ENCODE measurements at places on chromosomes 1 and 21. TPM values are rescaled to one million over a fixed set of nuclear protein-coding genes. Genes with fewer than 3 reads are reported as not detected.
A peak's percentile ranks its signal among the peaks of the same experiment; 100 is the strongest.

- DNase-seq = no peak
Observed at GRCh38 chr1:1625824-1626206, 6.2 kb upstream of the MMP23B start.

GRCh38 chr1:162138599-162139181 is 69.2 kb downstream of the NOS1AP start:
- no peak for DNase-seq

DNA sequence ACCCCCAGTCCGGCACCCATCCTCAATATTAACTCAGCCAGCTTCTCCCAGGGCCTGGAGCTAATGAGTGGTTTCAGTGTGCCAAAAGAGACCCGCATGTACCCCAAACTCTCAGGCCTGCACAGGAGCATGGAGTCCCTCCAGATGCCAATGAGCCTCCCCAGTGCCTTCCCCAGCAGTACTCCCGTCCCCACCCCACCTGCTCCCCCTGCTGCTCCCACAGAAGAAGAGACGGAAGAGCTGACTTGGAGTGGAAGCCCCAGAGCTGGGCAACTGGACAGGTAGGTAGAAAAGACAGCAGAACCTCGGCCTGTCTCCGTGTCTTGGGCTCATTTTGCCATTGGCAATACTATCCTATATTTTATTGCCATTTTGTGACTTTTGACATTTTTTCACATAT is 45.4 kb upstream of the IPO9 start:
- DNase-seq = no peak

GRCh38 chr1:170369000-170369399 is 163.0 kb upstream of the GORAB start:
- no peak for DNase-seq

GRCh38 chr21:37367336-37367702 is 746 bp downstream of the DYRK1A start:
- DNase-seq = no peak

DNA sequence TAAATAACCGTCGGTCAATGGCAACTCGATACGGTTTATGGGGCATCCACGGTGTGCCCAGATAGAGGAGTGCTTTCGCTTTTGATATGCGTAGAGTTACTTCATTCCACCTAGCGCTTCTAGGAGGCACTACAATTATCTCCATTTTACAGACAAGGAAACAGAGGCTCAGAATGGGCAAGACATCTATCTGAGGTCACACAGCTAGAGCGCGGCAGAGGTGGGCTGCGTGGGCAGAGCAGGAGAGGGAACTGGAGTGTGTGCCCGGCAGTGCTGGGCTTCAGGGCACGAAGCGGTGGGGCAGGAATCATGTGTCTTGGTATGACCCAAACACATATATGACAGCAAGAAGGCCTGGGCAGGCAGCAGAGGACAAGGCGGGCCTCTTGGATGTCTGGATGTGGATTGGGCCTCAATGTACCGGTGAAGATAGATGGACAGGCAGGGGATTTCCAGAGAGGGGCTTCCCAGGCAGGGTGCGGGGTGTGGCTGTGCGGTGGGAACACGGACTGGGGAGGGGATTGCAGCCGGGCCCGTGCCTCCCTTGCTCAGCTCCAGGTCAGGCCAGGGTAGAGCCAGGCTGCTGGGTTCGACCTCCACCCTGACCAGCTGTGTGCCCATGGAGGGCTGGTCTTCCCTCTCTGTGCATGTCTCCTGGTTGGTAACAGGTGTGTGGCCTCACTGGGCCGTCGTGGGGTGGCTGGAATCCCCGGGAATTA is 21.2 kb downstream of the TP73 start:
- no peak for DNase-seq

DNA sequence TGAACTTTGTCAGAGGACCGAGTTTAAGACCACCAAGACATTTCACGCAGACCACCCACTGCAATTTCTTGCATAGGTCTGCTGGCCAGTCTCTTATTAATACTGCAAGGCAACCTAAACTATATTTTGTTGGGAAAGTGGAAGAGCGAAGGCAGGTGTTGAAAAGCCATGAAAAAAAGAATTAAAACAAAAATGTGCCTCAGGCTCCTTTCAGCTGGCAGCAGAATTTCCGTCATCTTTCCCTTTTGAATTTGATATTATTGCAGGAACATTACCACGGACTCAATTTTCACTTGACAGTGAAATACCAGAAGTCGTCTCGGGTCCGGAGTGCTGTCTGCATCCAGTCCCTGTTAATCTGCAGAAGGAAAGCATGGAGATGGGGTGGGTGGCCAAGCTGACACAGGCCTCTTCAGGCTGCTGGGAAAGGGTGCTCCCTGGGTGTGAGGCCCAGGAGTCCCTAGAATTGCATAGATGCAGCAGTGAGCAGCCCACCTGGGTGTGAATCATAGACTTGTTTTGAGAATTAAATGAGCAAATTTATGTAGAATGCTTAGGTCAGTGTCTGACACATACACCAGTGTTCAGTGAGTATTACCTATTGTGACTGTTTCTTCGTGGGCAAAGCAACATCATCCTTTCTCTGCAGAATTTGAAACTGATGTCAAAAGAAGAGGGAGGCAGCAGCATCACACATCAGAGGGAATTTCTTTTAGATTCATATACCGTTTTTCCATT is 150.7 kb downstream of the PBX1 start:
- no peak for DNase-seq

GRCh38 chr1:154174654-154175053 is 17.2 kb downstream of the TPM3 start:
- no peak for DNase-seq

GRCh38 chr1:219372916-219373615 is 199.4 kb downstream of the LYPLAL1 start:
- no peak for DNase-seq

DNA sequence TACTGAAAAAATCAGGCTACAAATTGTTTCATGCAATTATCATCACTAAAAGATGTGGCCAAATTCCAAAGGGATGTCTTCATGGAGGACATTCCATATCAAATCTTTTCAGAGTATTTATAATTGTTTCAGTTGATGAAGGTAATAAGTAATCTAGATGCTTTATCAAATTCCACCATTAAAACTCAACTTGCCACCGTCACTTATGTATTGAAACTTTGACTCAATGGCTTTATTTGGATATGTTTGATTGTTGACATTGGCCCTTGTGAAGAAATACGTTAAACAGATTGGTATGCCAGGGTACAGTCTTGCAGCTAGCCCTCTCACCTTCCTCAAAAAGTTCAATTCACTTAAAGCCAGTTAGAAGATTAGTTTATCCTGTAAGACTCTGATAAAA is 32.2 kb upstream of the PALMD start:
- DNase-seq = no peak

DNA sequence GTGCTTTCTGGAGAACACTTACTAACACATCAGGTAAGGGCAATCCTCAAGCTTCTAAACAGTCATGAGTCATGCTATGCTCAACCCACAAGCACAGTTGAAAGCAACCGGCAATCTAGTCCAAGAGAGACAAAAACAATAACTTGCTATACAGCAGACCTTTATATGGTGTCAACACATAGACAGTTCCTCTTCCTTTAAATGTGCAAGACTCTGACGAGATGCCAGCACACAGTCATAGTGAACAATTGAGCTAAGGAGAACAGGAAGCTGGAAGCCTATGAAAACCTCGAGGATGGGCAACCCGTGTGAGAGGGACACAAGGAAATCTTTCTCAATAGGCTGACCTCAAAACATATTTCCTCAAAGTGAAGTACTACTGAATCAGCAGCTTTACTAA is 5.3 kb downstream of the ADIPOR1 start:
- DNase-seq = peak; percentile 68

DNA sequence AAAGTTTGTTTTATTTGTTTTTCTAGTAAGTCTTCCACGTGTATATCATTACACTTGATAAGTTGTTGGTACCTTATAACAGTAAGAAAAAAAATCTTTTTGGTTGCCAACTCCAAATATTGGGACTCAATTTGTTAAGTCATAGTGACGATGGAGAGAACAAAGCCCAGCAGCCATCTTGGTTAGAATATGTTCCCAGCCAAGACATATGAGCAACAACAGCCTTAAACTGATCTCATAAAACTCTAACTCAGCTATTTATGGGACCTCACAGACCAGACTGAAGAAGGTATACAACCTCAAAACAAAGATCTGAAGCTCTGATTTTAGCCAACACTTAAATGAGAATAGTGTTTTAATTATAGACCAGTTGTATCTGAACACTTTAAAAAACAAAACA is 281.3 kb downstream of the VAV3 start:
- no peak for DNase-seq

DNA sequence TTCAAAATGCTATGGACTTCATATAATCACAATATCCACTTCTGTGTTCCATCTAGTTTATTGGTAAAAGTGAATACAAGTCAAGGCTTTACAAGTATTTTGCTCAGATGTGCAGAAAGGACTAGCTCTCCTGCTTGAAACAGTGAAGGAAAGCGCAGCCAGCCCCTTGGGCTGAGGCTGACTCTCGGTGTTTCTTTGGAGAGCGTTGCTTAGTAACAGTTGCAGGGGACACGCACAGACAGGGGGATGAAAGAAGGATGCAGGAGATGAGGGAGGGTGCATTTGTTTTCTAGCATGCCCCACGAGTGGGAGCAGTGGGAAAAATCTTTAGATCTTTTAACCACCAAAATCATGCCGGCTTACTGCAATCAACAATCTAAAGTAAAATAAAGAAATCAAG is 9.1 kb downstream of the PYCR2 start:
- DNase-seq = no peak

DNA sequence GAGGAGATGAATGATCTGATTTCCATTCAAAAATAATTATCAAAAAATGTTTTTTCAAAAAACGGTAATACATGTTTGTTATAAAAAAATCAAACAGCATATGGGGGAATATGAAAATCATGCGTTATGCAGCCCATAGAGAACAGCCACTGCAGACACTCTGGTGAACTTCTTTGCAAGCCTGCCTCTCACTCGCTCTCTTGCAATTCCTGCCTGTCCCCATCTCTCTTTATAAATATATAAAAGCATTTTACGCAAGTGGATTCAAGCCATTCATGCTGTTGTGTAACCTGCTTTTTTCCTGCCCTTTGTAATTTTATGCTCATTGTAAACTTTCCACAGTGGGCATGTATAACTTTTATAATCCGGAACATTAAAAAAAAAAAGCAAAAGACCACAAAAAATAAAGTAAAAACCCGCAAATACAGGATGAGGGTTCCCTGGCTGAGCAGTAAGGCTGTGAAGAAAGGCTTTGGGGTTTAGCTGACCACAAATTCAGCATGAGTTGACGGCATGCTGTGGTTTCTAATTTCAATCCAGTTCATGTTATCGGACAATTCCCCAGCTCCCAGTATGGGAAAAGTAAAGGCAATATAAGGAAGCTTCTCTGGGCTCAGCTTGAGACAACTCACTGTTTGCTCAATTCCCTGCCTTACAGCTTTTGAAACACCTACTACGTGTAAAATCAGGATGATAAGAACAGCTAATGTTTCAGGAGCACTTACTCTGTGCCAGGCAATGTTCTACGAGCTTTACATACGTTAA is 52.8 kb upstream of the ZBTB40 start:
- DNase-seq = no peak

DNA sequence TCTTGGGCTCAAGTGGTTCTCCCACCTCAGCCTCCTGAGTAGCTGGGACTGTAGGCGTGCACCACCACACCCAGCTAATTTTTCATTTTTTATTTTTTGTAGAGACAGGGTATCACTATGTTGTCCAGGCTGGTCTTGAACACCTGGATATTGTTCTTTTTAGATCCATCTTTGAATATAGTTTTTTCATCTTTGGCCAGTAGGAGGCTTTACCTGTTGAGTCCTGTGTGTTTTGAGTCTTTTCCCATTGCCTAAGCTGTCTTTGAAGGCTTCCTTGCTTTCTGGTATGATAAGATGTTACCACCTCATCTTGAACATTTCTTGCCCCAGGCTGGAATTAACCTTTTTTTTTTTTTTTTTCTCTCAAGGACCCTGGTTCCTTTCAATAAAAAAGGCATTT is 387.8 kb upstream of the RUNX1 start:
- no peak for DNase-seq

GRCh38 chr21:27787046-27787445 is 820.2 kb upstream of the ADAMTS5 start:
- no peak for DNase-seq

DNA sequence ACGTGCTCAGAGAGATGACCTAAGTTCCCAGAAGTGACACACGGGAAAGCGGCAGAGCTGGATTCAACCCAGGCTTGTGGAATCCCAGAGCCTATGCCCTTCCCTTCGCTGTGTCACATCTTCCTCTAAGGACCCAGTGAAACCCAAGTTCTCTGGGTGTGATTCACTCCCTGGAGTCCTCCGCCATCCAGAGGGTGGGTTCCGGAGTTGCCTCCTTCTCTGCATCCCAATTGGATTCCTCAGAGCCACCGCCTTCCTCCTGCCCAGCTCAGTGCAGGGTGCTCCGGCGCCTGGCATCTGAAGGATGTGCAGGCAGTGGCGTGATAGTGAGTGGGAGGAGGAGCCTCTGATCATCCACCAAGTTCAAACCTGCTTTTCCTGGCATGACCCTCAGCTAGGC is 20.7 kb upstream of the RCC2 start:
- DNase-seq = no peak

GRCh38 chr21:42039911-42040351 is 29.8 kb upstream of the ZBTB21 start:
- no peak for DNase-seq

GRCh38 chr21:36241717-36242116 is 78.3 kb upstream of the MORC3 start:
- DNase-seq = no peak

DNA sequence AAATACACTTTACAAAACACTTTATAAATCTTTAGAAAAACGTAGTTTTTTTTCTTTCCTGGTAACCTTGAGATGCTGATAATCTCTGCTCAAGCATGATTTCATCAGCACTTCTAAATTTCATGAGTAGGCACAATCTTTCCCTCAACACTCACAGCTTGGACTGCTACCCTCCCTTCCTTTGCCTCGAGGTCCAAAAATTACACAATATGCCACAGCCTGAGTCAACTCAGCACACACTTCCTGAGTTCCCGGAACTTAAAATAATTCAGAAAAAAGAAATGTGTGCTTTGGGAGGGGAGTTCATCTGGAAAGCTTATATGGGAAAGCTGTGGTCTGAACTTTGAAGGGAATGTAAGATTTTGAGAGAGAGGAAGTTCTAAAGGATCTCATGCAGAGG is 5.9 kb downstream of the CLCA2 start:
- peak; percentile 68 for DNase-seq

Gene PYHIN1
- total RNA-seq = not detected

Gene LRRC42
- 10.6 TPM for total RNA-seq

Gene TMCC2
- total RNA-seq = 8.5 TPM

Gene ARMH1
- total RNA-seq = 0.19 TPM

Gene TSPEAR
- total RNA-seq = not detected

Gene CRNN
- total RNA-seq = not detected

Gene TBX19
- 0.63 TPM for total RNA-seq

Gene WDR64
- total RNA-seq = not detected

Gene ALPL
- 16.2 TPM for total RNA-seq

Gene KRTAP21-2
- not detected for total RNA-seq

Gene VAV3
- total RNA-seq = 2.8 TPM

Gene KRTAP27-1
- not detected for total RNA-seq
